ENCODE measurements at places on chromosomes 7 and 10. TPM values are rescaled to one million over a fixed set of nuclear protein-coding genes. Genes with fewer than 3 reads are reported as not detected.

The SLC13A1 gene
- not detected for total RNA-seq

The PGAM1 gene
- total RNA-seq, result 536 TPM

The HECW1 gene
- total RNA-seq, result 3.8 TPM

GRCh38 chr10:43254881-43255633, 11.8 kb downstream of the RASGEF1A start:
- H3K27ac ChIP-seq, result no peak overlapping the region
- peaks cover 3% of the 10 kb centered on the region for H3K4me1 ChIP-seq
- no peak for DNase-seq
- H3K36me3 ChIP-seq, result no peaks in the 10 kb centered on the region
- no peak overlapping the region for H3K4me3 ChIP-seq

DNA sequence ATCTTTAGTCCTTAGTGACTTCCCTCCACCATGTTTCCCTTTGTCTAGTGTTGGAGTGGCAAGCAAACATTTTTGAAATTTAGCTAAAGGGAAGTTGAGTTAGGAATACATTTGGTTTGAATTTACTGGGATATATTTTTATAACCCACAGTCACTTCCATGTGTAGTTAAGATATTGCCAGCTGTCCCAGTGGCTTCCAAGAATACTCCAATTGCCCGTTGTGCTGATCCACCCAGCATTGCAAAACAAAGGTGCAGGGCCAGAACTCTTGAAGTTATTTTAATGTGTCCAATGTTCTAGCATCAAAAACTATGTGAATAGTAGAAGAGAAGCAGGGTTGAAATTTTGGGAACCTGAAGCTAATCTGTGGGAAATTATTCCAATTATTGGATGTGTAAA, 2.5 kb upstream of the P4HA1 start:
- no peaks in the 10 kb centered on the region for H3K36me3 ChIP-seq
- H3K4me3 ChIP-seq, result no peak overlapping the region
- no peaks in the 10 kb centered on the region for H3K4me1 ChIP-seq
- no peaks in the 10 kb centered on the region for H3K27me3 ChIP-seq
- DNase-seq, result no peak

DNA sequence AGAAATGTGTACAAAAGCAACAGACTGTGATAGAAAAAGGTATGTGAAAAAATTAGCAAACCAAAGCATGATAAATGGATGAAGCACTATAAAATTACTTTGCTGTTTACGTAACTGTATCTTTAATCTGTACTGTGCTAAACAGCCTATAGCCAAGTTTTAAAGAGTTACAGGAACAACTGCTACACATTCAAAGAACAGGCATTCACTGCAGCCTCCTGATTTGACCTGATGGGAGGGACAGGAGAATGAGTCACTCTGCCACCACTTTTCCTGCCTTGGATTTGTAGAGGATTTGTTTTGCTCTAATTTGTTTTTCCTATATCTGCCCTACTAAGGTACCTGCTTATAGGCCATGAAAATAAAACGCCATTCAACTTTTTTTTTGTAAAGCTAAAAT, 116.1 kb downstream of the FANK1 start:
- H3K36me3 ChIP-seq, result no peaks in the 10 kb centered on the region
- no peaks in the 10 kb centered on the region for H3K27me3 ChIP-seq
- DNase-seq, result no peak
- peaks cover 7% of the 10 kb centered on the region for H3K4me1 ChIP-seq
- H3K4me3 ChIP-seq, result no peak overlapping the region

DNA sequence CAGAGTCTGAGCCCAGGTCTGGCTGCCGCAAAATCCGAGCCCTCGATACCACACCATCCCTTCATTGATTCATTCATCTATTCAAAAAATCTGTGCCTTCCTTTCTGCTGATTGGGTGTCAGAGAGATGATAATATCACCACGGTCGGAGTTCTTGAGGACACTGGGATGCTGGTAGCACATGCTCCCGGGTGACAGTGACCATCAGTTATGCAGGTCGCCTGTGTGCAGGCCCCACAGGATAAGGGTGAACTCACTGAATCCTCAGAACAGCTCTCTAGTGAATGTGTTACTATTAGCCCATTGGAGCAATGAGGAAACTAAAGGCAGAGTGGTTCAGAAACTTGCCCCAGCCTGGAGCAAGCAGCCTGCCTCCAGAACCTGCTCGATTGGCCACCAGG, 145.1 kb downstream of the SLIT1 start:
- no peaks in the 10 kb centered on the region for H3K36me3 ChIP-seq
- no peaks in the 10 kb centered on the region for H3K4me1 ChIP-seq
- no peak for DNase-seq
- no peak overlapping the region for H3K27ac ChIP-seq
- no peaks in the 10 kb centered on the region for H3K27me3 ChIP-seq
- no peak overlapping the region for H3K4me3 ChIP-seq

GRCh38 chr10:78197628-78198272, 164.1 kb downstream of the RPS24 start:
- no peaks in the 10 kb centered on the region for H3K27me3 ChIP-seq
- peaks cover 6% of the 10 kb centered on the region for H3K4me1 ChIP-seq
- H3K36me3 ChIP-seq, result no peaks in the 10 kb centered on the region
- DNase-seq, result no peak
- no peak overlapping the region for H3K4me3 ChIP-seq

- peaks cover 17% of the 10 kb centered on the region for H3K4me1 ChIP-seq
These were observed 48.4 kb downstream of the FRMD4A start for GRCh38 chr10:14282276-14282675.

DNA sequence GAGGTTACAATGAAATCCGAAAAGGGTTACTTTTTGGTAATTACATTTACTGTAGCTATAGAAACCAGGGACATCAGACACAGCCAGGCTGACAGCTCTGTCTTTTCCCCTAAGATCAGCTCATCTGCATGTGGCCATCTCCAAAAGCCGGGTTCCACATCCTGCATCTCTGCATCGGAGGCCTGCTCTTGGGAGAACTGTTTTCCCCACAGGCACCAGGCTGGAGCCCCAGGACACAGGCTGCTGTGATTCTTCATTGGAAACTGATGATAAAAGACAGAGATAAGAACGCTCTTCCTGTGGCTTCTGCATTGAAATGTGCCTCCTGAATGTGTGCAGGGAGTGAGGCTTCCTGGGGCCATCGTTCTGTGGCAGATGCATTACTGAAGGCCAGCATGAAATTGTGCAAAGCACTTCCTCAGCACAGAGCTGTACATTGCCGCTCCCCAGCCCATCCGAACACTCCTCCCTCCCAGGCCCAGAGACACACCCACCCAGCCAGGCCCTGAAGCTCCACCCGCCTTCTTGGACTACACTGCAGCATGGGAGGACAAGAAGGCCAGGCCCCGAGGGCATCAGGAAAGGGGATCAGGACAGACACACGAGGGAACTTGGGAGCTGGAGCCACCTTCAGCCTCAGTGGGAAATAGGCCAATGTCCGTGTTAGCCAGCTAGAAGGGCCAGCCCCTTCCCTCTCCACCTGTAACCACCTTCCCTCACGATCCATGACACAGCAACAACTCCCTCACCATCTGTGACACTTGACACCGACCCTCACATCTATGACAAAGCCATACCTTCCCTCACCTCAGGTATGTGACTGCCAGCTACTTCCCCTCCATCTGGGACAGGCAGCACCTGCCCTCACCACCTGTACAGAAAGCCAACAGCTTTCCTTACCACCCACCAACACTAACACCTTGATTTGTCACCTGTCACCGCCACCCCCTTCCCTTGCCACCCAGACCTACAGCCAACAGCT, 113.2 kb downstream of the GRID1 start:
- H3K36me3 ChIP-seq, result no peaks in the 10 kb centered on the region
- H3K27ac ChIP-seq, result no peak overlapping the region
- no peaks in the 10 kb centered on the region for H3K27me3 ChIP-seq
- no peak overlapping the region for H3K4me3 ChIP-seq
- peaks cover 15% of the 10 kb centered on the region for H3K4me1 ChIP-seq

DNA sequence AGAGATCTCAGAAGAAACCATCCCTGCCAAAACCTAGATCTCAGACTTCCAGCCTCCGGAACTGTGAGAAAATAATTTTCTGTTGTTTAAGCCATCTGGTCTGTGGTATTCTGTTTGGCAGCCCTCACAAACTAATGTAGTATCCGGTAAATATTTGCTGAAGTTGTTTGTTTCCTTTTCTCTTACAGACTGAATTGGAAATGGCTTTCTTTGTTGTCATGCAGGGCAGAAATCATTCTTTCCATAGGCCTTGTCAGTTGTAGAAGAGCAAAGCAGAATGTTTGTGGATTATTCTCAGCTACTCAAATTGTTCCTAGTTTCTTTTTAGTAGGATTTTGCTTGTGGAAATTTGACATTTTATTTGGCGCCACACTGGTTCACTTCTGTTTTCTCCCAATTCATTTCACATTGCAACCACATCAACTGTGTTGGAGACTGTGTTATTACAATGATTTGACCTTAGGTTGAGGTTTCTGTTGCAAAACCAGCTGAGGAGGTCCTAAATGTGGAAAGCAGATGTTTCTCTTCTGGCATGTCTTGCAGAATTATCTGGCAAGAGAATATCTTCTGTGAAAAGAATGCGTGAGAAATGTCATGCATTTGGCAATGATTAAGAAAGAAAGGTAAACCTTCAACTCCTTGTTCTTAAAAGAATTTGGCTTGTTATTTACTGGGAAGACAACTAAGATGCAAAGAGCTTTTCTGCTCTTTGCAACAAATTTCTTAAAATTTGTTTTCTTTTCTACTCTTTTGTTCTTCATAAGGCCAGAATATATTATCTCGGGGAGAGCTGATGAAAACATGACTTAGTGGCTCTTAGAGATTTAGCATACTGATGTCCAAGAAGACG, 25.8 kb downstream of the ACTA2 start:
- H3K4me1 ChIP-seq, result peaks cover 4% of the 10 kb centered on the region
- DNase-seq, result no peak
- H3K27ac ChIP-seq, result no peak overlapping the region
- H3K27me3 ChIP-seq, result peaks cover 16% of the 10 kb centered on the region

DNA sequence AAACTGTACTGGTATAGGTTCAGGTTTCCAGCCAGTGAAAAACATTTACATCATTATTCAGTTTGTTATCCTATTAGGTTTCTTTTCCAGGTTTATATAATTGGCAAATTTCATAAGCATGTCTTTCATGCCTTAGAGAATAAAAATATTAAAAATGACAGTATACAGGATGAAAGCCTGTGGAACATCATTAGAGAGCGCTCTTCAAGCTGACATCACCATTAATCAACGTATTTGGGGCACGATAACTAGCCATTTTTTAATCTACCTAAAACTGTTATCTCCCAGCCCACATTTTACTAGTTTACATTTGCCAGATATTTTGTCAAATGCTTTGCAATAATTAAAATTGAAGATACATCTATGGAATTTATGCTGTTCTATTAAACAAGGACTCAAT, 714.1 kb downstream of the CNTNAP2 start:
- H3K36me3 ChIP-seq, result no peaks in the 10 kb centered on the region
- no peak for DNase-seq
- H3K27ac ChIP-seq, result no peak overlapping the region

- no peaks in the 10 kb centered on the region for H3K4me1 ChIP-seq
- no peak for DNase-seq
- H3K27me3 ChIP-seq, result no peaks in the 10 kb centered on the region
- no peak overlapping the region for H3K27ac ChIP-seq
These were observed 18.8 kb downstream of the CDC123 start for GRCh38 chr10:12214763-12215218.

DNA sequence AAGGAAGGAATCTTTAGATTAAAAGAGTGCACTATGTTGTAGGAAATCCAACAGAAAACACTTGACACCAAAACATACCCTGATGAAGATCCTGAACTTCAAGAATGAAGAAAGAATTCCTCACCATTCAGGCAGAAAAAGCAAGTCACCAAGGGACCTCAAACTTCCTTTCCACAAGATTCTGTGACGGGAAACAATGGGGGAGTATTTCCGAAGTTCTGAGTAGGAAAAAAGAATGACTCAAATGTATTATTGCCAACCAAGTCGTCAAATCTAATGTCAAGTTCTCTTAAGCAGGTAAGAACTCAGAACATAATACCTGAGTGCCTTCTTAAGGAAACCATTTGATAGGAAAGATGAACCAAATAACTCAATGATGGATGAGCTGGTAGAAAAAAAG, 44.7 kb upstream of the MTURN start:
- H3K27me3 ChIP-seq, result no peaks in the 10 kb centered on the region
- DNase-seq, result no peak
- no peaks in the 10 kb centered on the region for H3K4me1 ChIP-seq
- no peak overlapping the region for H3K27ac ChIP-seq

DNA sequence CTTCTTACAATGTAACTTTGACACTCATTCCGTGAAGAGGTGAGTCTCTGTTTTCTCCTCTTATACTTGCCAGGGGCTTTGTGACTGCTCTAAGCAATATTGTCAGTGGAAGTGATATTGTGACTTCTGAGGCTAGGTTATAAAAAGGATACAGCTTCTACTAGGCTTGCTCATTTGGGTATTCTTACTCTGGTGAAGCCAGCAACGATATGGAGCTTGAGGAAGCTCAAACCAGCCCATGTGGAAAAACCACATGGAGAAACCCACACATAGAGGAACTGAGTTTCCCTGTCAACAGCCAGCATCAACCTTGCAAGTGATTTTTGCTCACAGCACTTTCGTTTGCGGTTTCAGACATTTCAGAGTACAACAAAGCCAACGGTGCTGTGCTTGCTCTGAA, 149.6 kb upstream of the SEMA3E start:
- no peaks in the 10 kb centered on the region for H3K27me3 ChIP-seq
- H3K4me1 ChIP-seq, result no peaks in the 10 kb centered on the region
- H3K27ac ChIP-seq, result no peak overlapping the region
- H3K36me3 ChIP-seq, result no peaks in the 10 kb centered on the region

DNA sequence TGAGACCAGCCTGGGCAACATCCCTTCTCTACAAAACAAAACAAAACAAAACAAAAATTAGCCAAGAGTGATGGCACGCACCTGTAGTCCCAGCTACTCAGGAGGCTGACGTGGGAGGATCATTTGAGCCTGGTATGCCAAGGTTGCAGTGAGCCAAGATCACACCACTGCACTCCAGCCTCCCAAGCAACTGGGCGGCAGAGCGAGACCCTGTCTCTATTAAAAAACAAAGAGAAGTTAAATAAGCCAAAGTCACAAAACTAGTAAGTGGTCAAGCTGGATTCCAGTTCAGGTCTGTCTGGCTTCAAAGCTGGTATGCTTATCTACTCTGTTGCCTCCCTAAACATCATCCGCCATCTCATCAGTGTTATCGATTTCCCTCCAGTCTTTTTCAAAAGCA, 110.8 kb downstream of the ARID5B start:
- H3K27ac ChIP-seq, result no peak overlapping the region
- no peaks in the 10 kb centered on the region for H3K36me3 ChIP-seq
- no peaks in the 10 kb centered on the region for H3K4me1 ChIP-seq

DNA sequence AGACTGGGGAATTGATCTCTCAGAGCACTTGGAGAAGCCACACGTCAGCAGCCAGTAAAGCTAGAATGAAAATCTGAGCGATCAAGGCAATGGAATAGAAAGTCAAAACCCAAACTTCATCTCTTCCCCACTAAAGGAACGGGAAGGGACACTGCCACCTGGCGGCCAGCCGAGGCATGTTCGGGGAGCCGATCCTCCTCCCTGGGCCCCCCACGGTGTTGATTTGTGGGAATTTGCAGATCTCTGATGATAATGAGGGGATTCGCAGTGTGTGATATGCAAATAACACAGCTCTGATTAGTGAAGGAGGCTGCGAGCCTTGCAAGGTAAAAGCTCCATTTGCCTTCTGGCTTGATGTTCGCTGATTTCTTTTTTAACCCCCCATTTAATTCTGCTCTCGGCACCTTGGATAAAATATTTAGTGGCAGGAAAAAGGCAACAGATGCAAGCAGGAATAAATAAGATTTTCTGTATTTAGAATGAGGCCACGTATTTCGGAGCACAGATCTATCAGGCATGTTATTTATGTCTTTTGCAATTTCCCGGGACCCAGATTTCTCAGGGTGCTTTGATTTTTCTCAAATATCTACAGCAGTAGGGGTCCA, 258.6 kb downstream of the PAXIP1 start:
- H3K4me1 ChIP-seq, result peaks cover 8% of the 10 kb centered on the region
- peak; percentile 96 for DNase-seq
- no peaks in the 10 kb centered on the region for H3K36me3 ChIP-seq
- H3K4me3 ChIP-seq, result no peak overlapping the region
- H3K27me3 ChIP-seq, result peaks cover 96% of the 10 kb centered on the region
